ENCODE measurements at places on chromosomes 2 and 18. TPM values are rescaled to one million over a fixed set of nuclear protein-coding genes. Genes with fewer than 3 reads are reported as not detected.

LIMS3 gene
- not detected for total RNA-seq

ABCB11 gene
- not detected for total RNA-seq

MYCN gene
- not detected for total RNA-seq

IL1RL1 gene
- total RNA-seq = 0.50 TPM

LYPD6 gene
- under 0.01 TPM for total RNA-seq

GRHL1 gene
- total RNA-seq = 0.77 TPM

BCL11A gene
- under 0.01 TPM for total RNA-seq

WNT6 gene
- not detected for total RNA-seq

FABP1 gene
- not detected for total RNA-seq

SERPINB10 gene
- not detected for total RNA-seq

ABCG8 gene
- total RNA-seq = not detected
